SK-MEL-5 (cell line): ENCODE measurements at places on chromosomes 4 and X.

DNA sequence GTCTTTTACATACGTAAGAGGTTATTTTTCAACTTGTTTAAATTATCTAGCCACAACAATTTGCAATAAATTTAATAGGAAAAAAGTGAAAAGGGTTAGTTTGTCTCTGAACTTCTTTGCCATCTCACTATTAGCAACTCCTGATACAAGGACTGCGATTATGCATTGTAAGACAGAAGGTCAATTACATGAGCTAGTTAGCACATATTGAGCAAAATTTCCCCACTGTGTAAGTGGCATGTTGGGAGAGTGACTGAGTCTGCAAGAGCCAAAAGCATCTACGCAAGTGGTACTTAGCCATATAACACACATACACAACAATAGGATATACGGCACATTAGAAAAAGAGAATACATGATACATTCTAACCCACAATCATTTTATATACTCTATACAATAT is 927.2 kb downstream of the STPG2 start:
- DNase-seq: no peak

- no peak for DNase-seq
Observed at GRCh38 chr4:2433609-2434350, 15.0 kb downstream of the CFAP99 start.

DNA sequence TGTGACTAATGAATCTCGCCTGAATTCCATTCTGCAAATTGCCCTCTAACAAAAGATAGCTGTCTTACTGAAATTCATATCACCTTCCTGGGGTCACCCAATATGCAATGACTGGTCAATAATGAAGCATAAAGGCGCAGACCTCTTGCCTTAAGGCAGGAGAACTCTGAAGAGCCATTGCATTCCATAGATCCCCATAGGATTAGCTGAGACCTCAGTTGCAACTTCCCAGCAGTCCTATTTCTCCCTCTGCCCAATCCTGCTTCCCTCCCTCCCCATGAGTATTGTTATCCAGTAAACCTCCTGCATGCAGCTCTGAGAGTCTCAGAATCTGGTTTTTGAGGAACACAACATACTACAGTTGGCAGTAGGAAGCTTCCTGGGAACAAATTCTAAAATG is 396.5 kb downstream of the DCAF12L2 start:
- DNase-seq: no peak

- DNase-seq: no peak
Observed at GRCh38 chr4:141131723-141132071, 1.6 kb downstream of the RNF150 start.

- DNase-seq: no peak
Observed at GRCh38 chr4:1722551-1723118, 1.3 kb downstream of the TACC3 start.

DNA sequence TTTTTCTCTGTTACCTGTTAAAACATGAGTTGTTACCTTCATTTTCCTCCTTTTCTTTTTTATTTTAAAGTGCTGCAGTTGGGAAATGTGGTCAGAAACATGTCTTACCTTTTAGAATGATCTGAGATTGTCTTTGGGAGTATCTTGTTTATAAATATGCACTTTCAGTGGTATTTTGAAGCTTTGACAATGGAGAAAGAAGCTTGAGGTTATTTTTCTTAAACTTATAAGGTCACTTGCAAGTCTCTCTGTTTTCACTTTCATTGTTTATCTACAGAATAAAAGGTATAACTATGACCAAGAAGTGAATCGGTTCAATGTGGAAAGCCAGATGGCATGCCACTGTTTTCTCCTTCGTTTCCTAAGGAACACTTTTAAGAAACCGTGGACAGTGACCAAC is 167.5 kb upstream of the SLC7A11 start:
- DNase-seq: no peak
